ENCODE measurements at places on chromosomes 12 and 14. TPM values are rescaled to one million over a fixed set of nuclear protein-coding genes. Genes with fewer than 3 reads are reported as not detected.

DNA sequence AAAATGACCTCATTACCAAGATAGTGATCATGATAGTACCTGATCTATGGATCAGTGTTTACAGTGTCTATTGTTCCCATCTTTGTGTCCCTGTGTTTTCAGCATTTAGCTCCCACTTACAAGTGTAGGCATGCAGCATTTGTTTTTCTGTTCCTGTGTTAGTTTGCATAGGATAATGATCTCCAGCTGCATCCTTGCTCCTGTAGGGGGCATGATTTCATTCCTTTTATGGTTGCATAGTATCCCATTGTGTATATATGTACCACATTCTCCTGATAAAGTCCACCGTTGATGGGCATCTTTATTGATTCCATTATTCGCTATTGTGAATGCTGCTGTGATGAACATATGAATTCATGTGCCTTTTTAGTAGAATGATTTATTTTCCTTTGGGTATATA, 215.4 kb upstream of the NAV3 start:
- H3K4me3 ChIP-seq: no peak overlapping the region
- no peaks in the 10 kb centered on the region for H3K36me3 ChIP-seq
- H3K27ac ChIP-seq: no peak overlapping the region

Gene MFAP5
- total RNA-seq: 313 TPM

Gene GLS2
- 0.71 TPM for total RNA-seq

Gene KRT6A
- not detected for total RNA-seq

GRCh38 chr12:57891542-57892228, 45.2 kb upstream of the CTDSP2 start:
- H3K27ac ChIP-seq: peak overlapping the region; percentile 98
- H3K4me3 ChIP-seq: no peak overlapping the region
- peaks cover 89% of the 10 kb centered on the region for H3K4me1 ChIP-seq
- no peaks in the 10 kb centered on the region for H3K36me3 ChIP-seq
- H3K27me3 ChIP-seq: no peaks in the 10 kb centered on the region

DNA sequence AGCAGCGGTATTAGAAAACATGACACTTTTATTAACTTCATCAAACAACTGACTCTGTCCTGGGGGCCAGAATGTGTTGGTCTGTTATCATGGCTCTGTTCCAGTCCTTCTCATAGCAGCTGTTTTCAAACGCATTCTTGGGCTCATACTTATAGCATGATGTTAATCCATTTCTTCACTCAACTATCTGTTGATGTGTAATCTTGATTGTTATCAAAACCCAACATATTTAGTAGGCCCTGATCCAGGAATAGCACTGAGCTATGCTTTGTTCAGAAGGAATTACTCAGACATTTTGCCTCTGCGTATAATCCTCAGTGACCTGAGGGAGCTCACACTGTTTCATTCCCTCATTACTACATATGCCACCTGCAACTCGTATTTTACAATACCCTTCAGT, 315.9 kb downstream of the BMP4 start:
- no peaks in the 10 kb centered on the region for H3K27me3 ChIP-seq
- no peak for DNase-seq
- H3K27ac ChIP-seq: no peak overlapping the region

DNA sequence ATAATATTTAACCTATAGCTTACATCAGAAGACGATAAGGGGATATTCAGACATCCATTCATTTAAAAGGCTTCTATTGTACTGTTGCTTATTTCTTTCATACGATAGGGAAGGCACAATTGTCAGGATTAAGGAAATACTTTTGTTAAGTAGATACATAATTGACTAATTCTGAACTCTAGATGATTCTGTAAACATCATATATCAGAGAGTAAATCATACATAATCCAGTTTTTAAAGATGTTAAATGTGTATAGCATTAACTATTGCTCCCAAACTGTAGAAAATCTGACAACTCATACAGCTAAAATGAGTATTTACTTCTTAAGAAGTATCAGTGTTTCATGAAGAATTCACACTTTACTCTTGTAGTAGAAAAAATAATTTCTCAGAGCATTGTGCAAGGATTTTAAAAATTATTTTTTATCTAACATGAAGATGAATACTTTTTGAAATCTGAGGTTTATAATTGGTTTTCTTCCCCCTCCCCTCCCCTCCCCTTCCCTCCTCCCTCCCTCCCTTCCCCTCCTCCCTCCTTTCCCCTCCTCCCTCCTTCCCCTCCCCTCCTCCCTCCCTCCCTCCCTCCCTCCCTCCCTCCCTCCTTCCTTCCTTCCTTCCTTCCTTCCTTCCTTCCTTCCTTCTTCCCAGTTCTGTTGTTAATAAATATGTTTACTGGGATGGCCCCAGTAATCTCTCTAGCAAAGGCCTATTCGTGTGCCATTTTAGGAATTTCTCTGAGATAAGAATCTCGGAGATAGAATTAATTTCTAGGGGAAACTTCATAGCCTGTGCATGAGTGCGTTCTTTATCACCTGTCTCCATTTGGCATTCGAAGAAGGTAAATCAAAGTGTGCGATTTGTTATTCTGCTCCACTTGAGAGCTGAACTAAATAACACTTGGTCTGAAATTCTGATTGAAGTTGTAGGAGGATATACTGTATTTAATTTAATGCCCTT, 2.3 kb downstream of the NPAS3 start:
- H3K4me3 ChIP-seq: no peak overlapping the region
- no peaks in the 10 kb centered on the region for H3K36me3 ChIP-seq
- peaks cover 18% of the 10 kb centered on the region for H3K4me1 ChIP-seq

GRCh38 chr12:23169696-23170013, 544.7 kb downstream of the ETNK1 start:
- DNase-seq: no peak
- H3K27ac ChIP-seq: no peak overlapping the region
- H3K4me1 ChIP-seq: no peaks in the 10 kb centered on the region
- H3K4me3 ChIP-seq: no peak overlapping the region

- no peaks in the 10 kb centered on the region for H3K27me3 ChIP-seq
- no peak overlapping the region for H3K4me3 ChIP-seq
- H3K4me1 ChIP-seq: no peaks in the 10 kb centered on the region
- no peak for DNase-seq
- H3K27ac ChIP-seq: peak overlapping the region; percentile 35
- H3K36me3 ChIP-seq: no peaks in the 10 kb centered on the region
Observed at GRCh38 chr12:3698218-3698974, 54.5 kb downstream of the CRACR2A start.

- peaks cover 6% of the 10 kb centered on the region for H3K27me3 ChIP-seq
- no peak overlapping the region for H3K4me3 ChIP-seq
- no peak for DNase-seq
- no peaks in the 10 kb centered on the region for H3K36me3 ChIP-seq
Observed at GRCh38 chr14:103867020-103867419, 19.6 kb upstream of the PPP1R13B start.

DNA sequence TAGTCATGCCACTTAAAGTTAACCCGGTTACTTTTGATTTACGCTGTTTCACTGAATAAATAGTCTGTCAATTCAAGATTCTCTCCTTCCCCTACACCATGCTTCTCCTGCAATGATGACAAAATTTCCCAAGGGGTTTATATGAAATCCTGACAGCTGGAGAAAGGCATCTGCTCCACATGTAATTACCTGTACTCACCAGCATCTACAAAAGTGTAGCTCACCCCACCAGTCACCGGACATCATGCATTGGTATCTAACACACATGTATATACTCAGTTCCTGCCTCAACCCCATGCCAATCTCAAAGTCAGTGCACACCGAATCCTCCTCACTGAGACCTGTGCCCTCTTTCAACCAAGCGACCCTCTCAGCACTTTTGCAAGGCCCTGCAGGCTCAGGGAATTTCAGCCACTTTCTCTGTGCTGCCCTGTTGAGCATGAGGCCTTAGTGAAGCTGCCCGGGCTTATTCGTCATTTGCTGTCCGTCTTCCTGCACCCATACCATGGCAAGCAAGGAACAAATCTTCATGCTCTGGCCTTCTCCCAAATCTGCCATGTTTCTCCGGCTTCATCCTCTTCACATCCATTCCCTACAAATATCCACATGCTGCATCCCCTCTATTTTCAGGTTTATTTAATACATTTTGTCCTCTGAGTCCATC, 131.6 kb downstream of the SEC23A start:
- H3K27me3 ChIP-seq: no peaks in the 10 kb centered on the region
- no peak for DNase-seq
- no peaks in the 10 kb centered on the region for H3K4me1 ChIP-seq
- no peak overlapping the region for H3K4me3 ChIP-seq
- no peak overlapping the region for H3K27ac ChIP-seq
- no peaks in the 10 kb centered on the region for H3K36me3 ChIP-seq

- H3K4me1 ChIP-seq: no peaks in the 10 kb centered on the region
- DNase-seq: peak; percentile 53
- no peaks in the 10 kb centered on the region for H3K27me3 ChIP-seq
- no peak overlapping the region for H3K4me3 ChIP-seq
- no peak overlapping the region for H3K27ac ChIP-seq
Observed at GRCh38 chr14:105146976-105147635, 21.5 kb downstream of the JAG2 start.

DNA sequence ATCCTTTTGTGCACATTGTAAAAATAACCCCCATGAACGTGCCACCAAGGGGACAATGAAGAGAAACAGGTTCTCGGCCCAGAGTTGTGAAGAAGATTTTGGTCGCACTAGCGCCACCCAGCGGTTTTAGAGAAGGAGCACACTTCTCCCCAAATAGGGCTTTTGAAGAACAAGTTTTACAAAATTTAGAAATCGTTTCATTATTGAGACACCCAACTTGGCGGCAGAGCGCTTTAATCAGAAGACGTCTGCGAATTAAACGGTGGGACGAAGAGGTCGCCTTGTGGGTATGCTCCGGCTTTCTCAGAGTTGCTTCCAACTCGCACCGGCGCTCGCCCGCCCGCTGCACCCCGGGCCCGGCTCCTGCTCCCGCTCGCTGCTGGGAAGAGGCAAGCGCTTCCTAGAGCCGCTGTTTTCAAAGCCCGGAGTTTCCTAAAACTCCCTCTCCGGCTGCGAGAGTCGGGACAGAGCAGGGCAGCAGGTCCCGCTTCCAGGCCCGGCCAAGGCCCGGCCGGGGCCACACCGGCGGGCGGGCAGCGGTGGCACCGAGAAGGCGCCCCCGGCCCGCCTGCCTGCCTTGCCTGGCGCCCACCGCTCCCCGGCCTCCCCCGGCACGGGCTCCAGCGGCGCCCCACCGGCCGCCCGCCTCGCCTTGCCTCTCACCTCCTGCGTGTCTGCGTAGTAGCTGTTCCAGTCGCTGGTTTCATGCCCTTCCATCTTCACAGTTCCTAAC, 645 bp downstream of the FOXA1 start:
- peak overlapping the region; percentile 34 for H3K4me3 ChIP-seq
- no peak for DNase-seq
- H3K27me3 ChIP-seq: peaks cover 98% of the 10 kb centered on the region
- H3K4me1 ChIP-seq: peaks cover 37% of the 10 kb centered on the region
- H3K36me3 ChIP-seq: no peaks in the 10 kb centered on the region
- no peak overlapping the region for H3K27ac ChIP-seq

Gene ENDOU
- total RNA-seq: 0.36 TPM

GRCh38 chr12:6262623-6263022, 47.9 kb upstream of the PLEKHG6 start:
- H3K4me3 ChIP-seq: no peak overlapping the region
- peaks cover 10% of the 10 kb centered on the region for H3K4me1 ChIP-seq
- no peaks in the 10 kb centered on the region for H3K27me3 ChIP-seq

GRCh38 chr14:68297039-68297438, 477.5 kb downstream of the RAD51B start:
- no peaks in the 10 kb centered on the region for H3K27me3 ChIP-seq
- DNase-seq: no peak
- H3K36me3 ChIP-seq: no peaks in the 10 kb centered on the region
- no peak overlapping the region for H3K27ac ChIP-seq
- peaks cover 6% of the 10 kb centered on the region for H3K4me1 ChIP-seq

GRCh38 chr14:100554082-100554677, 33.0 kb downstream of the BEGAIN start:
- H3K4me3 ChIP-seq: no peak overlapping the region
- H3K36me3 ChIP-seq: no peaks in the 10 kb centered on the region
- H3K27ac ChIP-seq: no peak overlapping the region
- H3K27me3 ChIP-seq: no peaks in the 10 kb centered on the region
- no peak for DNase-seq

Gene ANG
- total RNA-seq: 13.3 TPM

- H3K27me3 ChIP-seq: no peaks in the 10 kb centered on the region
- H3K27ac ChIP-seq: no peak overlapping the region
- no peak overlapping the region for H3K4me3 ChIP-seq
Observed at GRCh38 chr14:65423982-65424381, 11.5 kb downstream of the FUT8 start.

DNA sequence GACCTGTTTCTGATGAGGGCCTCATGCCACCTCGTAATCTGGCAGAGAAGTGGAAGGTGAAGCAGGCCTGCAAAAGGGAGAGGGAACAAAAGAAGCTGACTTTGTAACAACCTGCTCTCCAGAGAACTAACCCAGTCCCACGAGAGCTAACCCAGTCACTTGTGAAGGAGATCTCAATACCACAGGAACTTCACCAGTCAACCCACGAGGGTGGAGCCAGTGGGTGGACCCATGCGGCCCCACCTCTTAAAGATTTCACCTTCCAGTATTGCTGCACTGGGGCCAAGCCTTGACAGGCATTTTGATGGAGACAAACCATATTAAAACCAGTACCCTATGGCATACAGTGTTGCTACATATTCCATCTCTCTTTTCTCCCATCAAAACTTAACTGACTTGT, 55.1 kb downstream of the SERPINA10 start:
- no peak overlapping the region for H3K4me3 ChIP-seq
- H3K27me3 ChIP-seq: no peaks in the 10 kb centered on the region
- no peaks in the 10 kb centered on the region for H3K36me3 ChIP-seq
- H3K4me1 ChIP-seq: no peaks in the 10 kb centered on the region
- DNase-seq: no peak
- H3K27ac ChIP-seq: no peak overlapping the region

Gene KRT81
- 0.14 TPM for total RNA-seq

DNA sequence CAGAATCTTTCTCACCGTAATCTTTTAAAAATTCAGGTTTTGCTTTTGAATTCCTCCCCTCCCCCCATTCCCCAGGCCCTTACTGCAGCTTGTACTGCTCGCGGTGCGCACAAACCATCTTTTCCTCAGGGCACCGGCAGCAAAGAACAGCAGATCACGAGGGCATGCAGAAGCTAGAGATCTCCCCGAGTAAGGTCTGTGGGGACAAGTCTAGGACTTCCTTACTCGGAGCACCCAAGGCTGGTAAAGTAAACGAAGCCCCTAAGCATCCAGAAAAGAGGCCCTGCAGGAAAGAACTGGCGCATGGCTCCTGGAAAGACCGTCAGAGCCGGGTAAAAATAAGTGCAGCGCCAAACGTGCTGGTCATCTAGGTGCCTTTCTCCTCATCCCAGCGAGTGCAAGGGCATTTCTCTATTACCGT, 727 bp downstream of the LDHB start:
- H3K36me3 ChIP-seq: peaks cover 6% of the 10 kb centered on the region
- peak overlapping the region; percentile 95 for H3K27ac ChIP-seq
- peak; percentile 71 for DNase-seq
- H3K27me3 ChIP-seq: no peaks in the 10 kb centered on the region
- peaks cover 42% of the 10 kb centered on the region for H3K4me1 ChIP-seq

GRCh38 chr12:47383942-47384341, 304.2 kb upstream of the AMIGO2 start:
- peak overlapping the region; percentile 40 for H3K27ac ChIP-seq
- H3K27me3 ChIP-seq: no peaks in the 10 kb centered on the region
- no peak for DNase-seq

- no peaks in the 10 kb centered on the region for H3K27me3 ChIP-seq
- no peaks in the 10 kb centered on the region for H3K4me1 ChIP-seq
- H3K36me3 ChIP-seq: no peaks in the 10 kb centered on the region
- no peak overlapping the region for H3K27ac ChIP-seq
Observed at GRCh38 chr12:116365114-116365513, 87.6 kb upstream of the MED13L start.
